Right atrium auricular region (tissue), 2 donors: ENCODE measurements at places on chromosomes 1 and 21. TPM values are rescaled to one million over a fixed set of nuclear protein-coding genes. Genes with fewer than 3 reads are reported as not detected.

RGS8 gene
- 0.31 TPM for total RNA-seq

LPAR3 gene
- total RNA-seq, result 56.7 TPM

GRCh38 chr1:80417671-80418070 is 1383.1 kb upstream of the ADGRL2 start:
- no peaks in the 10 kb centered on the region for H3K36me3 ChIP-seq
- no peak overlapping the region for H3K27ac ChIP-seq
- no peak overlapping the region for H3K4me3 ChIP-seq
- no peaks in the 10 kb centered on the region for H3K27me3 ChIP-seq

DNA sequence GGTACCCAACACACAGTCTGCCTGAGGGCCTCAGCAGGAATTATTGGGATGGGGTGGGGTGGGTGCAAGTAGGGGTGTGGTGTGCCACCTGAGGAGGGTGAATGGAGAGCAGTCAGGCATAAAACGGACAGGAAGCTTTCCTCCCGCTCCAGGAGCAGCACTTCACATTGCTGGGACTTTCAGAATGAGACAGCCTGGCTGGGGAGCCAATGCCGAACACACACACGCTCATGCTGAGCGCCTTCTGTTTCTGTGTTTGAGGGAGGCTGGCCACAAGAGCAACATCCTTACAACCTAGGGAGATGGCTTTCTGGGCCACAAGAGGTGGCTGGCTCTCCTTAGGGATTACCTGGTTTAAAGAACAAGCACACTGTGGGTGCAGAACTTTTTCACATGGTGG is 98.0 kb downstream of the LAMC2 start:
- H3K36me3 ChIP-seq, result no peaks in the 10 kb centered on the region
- peaks cover 91% of the 10 kb centered on the region for H3K4me1 ChIP-seq
- no peaks in the 10 kb centered on the region for H3K27me3 ChIP-seq
- peak overlapping the region; percentile 82 for H3K27ac ChIP-seq

DNA sequence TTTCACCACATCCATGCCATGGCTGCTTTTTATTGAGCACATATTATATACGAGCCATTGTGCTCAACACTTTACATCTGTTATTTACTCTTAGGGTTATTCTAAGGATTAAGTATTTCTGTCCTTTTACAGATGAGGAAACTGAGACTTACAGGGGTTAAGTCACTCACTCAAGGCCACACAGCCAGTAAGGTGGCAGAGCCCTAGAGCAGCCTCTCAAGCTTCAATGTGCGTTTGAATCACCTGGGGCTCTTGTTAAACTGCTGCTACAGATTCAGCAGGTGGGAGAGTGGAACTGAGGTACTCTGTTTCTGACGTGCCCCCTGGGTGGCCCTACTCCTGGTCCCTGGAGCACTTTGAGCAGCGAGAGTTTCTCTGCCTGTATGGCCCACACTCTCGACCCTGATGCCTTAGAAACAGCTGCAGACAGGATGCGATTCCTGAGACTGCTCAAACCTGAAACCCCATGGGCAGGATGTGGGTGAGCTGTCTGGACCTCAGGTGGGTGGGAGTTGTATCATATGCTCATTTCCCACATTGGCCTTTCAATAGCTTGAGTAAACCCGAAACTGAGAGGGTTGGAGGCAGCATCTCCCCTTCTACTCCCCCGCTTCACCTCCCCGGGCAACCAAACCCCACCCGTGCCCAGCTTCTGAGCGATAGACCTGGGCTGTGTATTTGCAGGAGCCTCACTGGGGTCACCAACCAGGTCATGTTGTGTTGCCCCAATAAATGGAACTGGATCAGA is 59.3 kb downstream of the MAN1C1 start:
- DNase-seq, result no peak
- no peak overlapping the region for H3K27ac ChIP-seq
- H3K4me1 ChIP-seq, result peaks cover 18% of the 10 kb centered on the region
- H3K36me3 ChIP-seq, result no peaks in the 10 kb centered on the region
- no peaks in the 10 kb centered on the region for H3K27me3 ChIP-seq
